CD4-positive, alpha-beta T cell treated with Interleukin-15 for 4 hours (primary cell): ENCODE measurements at places on chromosomes 7 and 10.

- DNase-seq: no peak
Measured at GRCh38 chr7:30925117-30925516, 13.5 kb downstream of the AQP1 start.

GRCh38 chr10:3131098-3131497 is 41.5 kb downstream of the PITRM1 start:
- no peak for DNase-seq

DNA sequence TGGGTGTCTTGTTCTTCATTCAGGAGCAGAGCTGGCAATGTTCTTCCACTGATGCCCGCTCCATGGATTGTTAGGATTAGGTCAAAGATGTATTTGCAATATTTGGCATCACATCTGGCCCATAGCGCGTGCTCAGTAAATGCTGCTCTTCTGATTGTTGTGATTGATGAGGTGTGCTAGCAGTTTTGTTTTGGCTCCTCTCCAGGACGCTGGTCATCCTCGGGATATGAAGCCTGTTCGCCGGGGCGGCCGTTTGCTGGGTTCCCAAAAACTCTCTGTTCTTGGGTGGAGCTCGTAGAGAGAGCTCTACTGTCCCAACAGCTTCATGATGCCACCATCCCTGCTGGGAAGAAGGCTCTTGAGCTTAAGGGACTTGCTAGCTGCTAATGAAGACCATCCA is 96.9 kb downstream of the XRCC2 start:
- no peak for DNase-seq

- no peak for DNase-seq
Measured at GRCh38 chr10:73576178-73576889, 14.8 kb downstream of the USP54 start.

- DNase-seq: peak; percentile 55
Measured at GRCh38 chr10:49187950-49188761, at the start of gene TMEM273. Gene TMEM273 (minus strand): TSS chr10:49188391. CDS start chr10:49188336, 55 bp downstream.
